Activated naive CD8-positive, alpha-beta T cell treated with anti-CD3 and anti-CD28 coated beads, Interleukin-2, amount 50 U/mL, for 16 hours (primary cell): ENCODE measurements at places on chromosomes 5 and 9.

GRCh38 chr5:147037515-147038205 lies 159.1 kb upstream of the PPP2R2B start:
- DNase-seq: no peak

DNA sequence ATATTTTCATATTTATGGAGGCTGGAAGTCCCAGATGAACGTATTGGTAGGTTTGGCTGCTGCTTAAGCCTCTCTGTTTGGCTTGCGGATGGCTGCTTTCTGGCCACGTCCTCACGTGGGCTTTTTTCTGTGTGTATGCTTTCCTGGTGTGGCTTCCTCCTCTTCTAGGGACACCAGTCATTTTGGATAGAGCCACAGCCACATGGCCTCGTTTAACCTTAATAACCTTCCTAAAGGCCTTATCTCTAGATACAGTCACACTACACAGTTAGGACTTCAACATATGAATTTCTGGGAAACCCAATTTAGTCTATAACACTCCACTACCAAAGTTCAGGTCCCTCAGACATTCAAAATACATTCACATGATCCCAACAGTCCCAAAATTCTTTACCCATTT lies 26.9 kb downstream of the NUTM2F start:
- DNase-seq: no peak

GRCh38 chr5:133918316-133918715 lies 50.1 kb downstream of the C5orf15 start:
- DNase-seq: no peak

DNA sequence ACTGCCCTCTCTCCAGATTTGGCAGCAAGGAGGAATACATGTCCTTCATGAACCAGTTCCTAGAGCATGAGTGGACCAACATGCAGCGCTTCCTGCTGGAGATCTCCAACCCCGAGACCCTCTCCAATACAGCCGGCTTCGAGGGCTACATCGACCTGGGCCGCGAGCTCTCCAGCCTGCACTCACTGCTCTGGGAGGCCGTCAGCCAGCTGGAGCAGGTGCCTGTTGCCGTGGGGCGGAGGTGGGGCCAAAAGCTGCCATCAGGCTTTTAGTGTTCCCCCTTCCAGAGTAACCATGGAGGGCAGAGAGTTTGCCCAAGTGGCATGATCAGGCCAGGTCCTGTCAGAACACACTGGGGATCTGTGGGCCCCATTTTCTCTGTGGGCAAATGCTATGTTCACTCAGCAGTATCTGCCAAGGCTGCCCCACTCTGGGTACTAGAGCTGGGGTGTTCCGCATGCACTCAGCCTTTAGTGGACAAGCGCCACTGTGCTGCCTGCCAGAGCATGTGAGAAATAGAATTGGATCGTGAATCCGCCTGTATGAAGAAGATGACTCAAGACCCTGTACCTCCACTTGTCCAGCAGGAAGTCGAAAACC lies 117.1 kb downstream of the DAB2IP start:
- DNase-seq: no peak

- no peak for DNase-seq
Measured at GRCh38 chr5:115418788-115419187, 122.3 kb upstream of the CCDC112 start.

DNA sequence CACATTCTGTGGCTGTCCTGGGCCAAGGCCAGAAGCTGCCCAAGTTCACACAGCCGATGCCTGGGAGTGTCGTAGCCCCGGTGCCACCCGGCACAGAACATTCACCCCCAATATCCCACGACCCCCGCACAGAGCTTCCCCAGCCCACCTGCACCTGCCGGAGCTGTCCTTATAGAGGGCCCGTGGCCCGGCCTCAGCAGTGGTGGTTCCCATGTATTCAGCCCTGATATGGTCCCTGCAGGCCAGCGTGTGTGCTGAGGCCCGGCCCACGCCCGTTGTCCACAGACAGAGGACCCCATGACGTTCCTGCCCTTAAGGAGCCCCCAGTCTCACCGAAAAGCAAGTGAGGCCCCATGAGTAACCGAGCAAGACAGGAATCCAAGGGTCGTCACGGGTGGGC lies 5.3 kb upstream of the GFI1B start:
- no peak for DNase-seq

DNA sequence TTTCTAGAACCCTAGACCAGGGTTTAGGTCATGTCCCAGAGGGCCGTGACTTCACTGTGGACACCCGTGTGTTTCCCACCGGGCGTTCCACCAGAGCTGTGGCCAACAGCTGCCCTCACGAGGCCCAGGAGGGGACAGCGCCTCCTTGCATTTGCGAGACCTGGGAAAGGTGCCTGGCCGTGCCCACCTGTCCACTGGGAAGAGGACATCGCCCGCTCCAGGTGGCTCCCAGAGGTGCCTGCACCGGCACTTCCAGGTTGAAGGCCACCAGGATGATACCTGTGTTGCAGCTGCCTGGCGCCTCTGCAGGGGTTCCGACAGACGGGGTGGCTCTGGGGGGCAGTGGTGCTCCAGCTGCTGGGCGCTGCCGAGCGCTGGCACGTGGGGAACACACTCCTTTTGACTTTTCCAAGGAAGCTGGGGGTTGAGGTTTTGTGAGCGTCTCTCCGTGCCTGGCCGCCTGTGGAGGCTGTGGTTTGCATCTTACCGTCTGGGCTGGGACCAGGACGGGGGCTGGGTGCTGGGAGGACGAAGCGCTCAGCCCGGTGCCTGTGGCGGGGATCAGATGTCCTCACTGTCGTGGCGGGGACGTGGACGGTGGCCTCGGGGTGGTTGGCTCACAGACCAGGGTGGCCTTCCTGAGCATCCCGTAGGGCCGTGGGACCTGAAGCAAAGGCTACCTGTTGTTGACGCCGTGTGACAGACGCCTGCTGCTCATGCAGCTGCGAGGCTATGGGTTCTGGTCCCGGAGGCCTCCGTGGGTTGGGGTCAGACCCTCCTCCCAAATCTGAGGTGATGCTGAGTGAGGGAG lies 19.2 kb downstream of the NKD2 start:
- DNase-seq: no peak

GRCh38 chr5:1523480-1523792 lies 324 bp downstream of the LPCAT1 start:
- DNase-seq: no peak

GRCh38 chr9:87657190-87657589 lies 68.7 kb upstream of the CTSL start:
- DNase-seq: no peak

GRCh38 chr9:10612641-10613398 lies at the start of gene PTPRD:
Gene PTPRD, minus strand, starts transcription at chr9:10613002.
- no peak for DNase-seq

DNA sequence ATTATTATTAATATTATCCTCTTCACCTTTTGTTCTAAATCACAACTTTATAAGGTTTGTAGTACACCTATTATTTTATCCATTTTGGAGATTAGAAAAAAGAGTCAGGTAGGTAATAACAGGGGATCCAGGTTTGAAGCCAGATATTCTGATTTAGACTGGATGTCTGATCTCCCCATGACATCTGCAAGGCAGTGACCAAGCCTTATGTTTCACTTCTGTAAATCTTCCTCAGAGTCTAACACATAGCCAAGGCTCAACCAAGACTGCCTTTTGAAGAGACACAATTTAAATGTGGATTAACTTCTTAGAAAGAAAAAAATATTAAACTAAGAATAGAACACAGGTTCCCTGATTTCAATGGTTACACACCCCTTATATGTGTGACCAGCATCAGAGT lies 44.2 kb downstream of the CETN3 start:
- DNase-seq: no peak

DNA sequence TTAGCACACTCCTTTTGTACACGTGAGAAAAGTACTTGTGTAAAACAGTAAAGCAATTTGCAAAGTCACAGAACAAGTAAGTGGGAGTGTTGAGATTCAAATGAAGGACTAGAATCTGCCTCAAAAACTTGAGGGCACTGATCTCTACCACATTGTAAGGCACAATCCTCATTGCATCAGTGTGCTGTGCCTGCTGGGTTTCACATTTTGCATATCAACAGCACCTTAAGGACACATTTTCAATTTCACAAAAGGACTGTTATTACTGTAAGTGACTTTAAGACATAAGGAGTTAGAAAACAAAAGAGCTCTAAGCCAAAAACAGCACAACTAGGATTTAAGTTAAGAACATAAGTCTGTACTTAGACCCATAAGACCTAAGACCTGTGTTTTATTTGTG lies 44.7 kb upstream of the HK3 start:
- no peak for DNase-seq

DNA sequence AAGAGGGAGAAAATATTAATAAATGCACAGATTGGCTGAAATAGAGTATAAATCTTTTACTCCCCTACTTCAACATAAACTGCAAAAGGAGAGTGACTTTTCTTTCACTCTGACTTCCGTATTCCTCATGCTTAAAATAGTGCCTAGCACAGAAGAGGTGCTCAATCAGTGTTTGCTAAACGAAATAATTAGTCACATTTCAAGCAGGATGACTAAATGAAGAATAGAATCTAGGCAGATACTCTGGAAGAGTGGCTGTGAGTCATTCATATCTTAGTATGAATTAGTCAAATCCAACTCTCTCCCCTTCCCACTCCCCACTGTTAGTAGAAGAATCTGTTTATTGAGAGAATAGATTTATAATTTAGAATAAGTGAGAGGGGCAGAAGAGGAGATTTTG lies 4.8 kb downstream of the CD274 start:
- DNase-seq: no peak

DNA sequence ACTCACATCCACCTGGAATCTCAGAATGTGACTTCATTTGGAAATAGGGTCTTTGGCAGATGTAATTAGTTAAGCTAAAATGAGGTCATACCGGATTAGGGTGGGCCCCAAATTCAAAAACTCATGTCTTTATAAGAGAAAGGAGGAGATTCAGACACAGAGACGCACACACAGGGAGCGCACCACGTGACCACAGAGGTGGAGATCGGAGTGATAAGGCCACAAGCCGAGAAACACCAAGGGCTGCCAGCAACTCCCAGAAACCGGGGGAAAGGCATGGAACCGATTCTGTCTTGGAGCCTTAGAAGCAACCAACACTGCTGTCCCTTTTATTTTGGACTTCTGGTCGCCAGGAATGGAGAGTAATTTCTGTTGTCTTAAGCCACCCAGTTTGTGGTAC lies 31.8 kb upstream of the LMX1B start:
- DNase-seq: no peak

DNA sequence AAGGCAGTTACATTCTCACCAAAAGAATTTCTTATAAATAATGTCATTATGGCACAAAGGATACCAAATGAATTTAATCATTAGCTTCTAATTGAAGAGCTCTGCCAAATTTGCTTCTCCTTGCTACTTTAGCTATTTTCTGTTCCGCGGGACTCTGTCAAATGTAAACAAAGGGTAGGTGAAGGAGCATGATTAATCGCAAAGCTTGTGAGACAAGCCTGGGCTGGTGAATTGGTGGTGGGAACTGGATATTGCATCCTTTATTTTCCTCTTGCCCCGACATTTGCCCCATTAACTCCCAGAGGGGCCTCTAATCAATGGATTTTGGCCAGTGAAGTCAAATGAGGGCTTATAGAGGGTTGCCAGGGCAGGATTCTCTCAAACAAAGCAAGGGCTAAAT lies 234.2 kb upstream of the RFX3 start:
- no peak for DNase-seq

DNA sequence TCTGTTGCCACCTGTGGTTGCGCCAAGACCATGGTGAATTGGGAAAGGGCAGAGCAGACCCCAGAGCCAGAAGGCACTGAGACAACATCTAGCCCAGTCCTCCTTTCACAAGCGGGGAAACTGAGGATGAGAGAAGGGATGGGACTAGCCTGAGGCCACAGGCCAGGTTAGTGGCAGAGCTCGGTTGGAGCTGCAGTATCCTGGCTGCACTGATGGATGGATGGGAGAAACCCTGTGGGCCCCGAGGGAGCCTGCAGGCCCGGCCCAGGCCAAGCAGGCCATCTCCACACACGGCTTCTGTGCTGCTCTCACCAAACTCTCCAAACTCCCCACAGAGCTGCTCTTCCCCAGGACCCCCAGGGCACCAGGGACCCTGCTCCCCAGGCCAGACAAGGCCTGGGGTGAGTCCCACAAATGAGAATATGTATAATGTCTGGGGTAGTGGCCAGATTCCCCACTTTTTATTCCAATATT lies 60.2 kb downstream of the TSTD2 start:
- no peak for DNase-seq

DNA sequence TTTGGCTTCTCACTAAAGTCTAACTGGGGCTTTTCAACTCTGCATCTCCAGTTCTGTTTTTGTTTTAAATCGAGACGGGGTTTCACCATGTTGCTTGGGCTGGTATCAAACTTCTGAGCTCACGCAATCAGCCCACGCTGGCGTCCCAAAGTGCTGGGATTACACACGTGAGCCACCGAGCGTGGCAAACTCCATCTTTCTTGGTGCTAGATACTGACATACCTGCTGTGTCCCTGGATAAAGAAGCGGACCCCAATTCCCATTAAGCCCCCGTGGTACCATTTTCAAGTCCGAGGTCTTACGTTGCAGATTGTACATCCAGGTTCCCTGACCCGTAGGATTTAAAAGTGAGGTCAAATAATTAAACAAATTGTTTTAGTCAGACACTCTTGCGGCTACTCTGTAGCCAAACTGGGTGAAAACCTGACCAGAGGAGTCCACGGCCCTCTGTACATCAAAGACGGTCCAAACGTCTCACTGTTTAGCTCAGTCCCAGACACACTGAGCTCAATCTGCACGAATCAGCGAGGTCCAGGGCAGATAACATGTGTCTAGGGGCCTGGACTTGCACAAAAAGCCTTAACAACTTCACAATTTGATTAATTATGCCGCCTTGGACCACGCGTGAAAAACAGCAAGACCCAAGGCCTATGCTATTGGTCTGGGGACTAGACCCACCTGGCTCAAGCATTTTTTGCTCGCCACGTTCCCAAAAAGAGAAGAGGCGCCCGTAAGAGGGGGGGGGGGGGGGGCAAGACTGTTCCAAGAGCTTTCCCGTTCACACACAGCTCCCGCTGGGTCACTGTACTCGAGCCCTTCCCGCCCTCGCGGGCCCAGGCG lies 727 bp upstream of the DNAJA1 start:
- no peak for DNase-seq

DNA sequence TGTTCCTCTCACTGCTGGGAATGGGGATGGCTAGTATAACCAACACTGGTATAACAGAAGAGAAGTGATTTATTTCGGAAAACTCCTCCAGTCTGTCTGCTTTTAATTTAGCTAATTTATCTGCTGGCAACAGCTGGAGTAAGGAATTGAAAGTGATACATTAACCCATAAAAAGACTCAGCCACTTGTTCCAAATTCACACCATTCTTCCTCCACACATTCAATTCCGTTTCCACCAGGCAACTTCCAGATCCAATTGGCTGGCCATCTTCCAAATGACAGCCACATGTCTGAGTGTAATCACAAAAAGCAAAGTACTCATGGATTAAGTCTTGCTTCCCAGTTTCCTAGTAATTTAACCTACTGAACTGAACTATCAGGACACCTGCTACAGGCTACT lies 77.1 kb upstream of the RETREG1 start:
- DNase-seq: no peak

- DNase-seq: no peak
Measured at GRCh38 chr5:82537687-82538306, 259.6 kb upstream of the RPS23 start.

- no peak for DNase-seq
Measured at GRCh38 chr5:1312993-1313833, 18.3 kb upstream of the TERT start.

GRCh38 chr9:105039175-105039799 lies 111.3 kb upstream of the ABCA1 start:
- DNase-seq: no peak

GRCh38 chr9:36566813-36567221 lies 5.9 kb upstream of the MELK start:
- no peak for DNase-seq
